ENCODE measurements at places on chromosomes 12 and 14.

DNA sequence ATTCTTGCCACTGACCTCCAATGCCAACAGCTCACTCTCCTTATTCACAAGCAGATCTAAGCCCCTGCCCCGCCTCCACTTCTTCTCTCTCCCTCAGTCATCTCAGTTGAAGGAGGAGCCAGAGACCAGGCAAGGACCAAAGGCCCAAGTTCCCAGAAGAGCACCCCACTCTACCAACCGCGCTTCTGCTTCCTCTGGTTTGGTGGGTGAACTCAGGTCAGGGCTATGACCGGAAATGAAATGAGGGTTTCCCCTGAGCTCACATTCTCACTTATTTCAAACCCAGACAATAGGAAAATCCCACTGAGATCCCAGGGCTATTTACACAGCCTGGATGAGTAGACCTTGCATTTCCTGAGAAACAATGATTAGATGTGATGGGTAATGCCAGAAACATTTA, 9.9 kb downstream of the DPF3 start:
- peak; percentile 58 for DNase-seq

- peak; percentile 78 for DNase-seq
Measured at GRCh38 chr12:27383429-27384260, 51.0 kb downstream of the BMAL2 start.

GRCh38 chr14:50038398-50039119, 77.8 kb downstream of the VCPKMT start:
- DNase-seq, result peak; percentile 89

DNA sequence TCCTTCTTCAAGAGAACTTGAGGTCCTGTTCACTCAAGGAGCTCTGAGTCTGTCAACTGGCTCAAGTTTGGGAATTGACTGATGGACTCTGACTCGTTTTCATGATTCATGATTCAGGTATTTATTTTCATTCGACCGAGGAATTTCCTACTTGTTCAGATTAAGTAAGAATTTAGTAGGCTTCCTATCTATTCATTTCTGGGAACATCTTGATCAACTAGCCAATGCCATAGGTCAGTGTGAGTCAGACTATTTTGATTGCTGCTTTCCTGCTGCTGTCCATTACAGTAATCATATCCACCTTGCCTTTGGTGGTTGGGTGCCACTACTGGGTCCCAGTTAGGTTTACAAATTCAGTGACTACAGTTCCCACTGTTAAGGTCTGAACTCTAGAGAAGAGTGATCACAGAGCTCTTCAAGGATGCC, 6.1 kb downstream of the FAM186A start:
- no peak for DNase-seq

DNA sequence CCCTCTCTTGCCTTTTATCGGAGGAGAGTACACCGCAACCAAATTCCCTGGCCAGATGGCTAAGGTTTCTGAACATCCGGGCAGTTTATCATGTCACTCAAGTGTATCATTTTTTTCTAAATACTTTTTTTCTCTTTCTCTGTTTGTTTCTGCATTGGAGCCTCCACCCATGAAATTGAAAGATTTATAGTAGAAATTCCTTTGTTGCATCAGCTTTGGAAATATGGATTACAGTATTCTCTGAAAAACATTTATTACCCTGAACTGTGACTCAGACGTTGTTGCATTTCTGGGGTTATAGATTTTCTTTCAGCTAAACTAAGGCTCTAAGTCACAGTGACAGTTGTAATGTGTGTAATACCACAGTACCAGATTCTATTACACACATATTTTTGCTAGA, 187.0 kb downstream of the SPTSSA start:
- DNase-seq, result no peak

DNA sequence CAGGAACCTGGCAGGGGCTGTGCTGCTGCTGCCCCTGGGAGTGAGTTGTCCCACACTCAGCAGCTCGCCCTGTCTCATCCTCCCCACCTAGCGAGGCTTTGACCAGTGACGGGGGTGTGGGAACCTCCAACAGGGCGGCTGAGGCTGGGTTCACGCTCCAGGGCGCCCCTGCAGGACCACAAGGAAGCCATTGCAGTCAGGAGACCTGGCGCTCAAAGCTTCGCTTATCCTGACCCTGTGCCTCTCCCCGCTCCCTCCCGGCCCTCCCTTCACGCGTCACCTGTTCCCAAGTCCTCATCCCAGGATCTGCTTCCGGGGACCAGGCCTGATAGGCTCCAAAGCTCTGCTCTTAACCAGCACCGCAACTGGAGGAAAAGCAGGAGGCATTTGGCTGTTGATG, 272.0 kb upstream of the SFSWAP start:
- DNase-seq, result no peak

DNA sequence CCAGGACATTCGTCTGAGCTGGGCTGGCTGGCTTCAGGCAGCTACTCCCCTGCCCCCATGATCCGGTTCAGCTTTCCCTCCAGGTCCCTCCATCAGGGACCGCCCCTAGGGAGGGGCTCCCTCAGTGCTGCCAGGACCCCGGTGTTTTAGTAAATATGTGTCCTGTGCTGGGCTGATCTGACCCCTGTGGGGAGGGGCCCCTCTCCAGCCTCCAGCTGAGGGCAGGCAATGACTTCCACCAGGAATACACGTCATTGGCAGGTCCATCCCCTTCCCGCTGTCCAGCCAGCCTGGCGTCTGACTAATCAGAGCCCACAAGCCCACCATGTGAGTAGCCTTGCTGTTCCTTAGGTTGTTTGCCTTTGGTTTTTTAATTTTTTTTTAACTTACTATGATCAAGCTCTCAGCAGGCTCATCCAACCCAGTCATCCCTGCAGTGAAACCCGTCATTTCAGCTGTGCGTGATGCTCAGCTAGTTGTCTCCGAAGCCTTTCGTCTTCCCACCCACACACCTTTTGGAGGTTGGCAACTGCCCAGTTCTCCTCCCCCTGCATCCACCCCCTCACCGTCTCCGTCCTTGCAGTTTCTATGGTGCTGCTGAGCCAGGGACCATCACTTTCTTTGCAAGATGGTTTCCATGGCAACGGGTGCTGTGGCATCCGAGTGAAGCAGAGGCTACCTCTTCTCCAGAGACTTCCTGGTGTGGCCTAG, 16.0 kb upstream of the SERPINA4 start:
- no peak for DNase-seq

DNA sequence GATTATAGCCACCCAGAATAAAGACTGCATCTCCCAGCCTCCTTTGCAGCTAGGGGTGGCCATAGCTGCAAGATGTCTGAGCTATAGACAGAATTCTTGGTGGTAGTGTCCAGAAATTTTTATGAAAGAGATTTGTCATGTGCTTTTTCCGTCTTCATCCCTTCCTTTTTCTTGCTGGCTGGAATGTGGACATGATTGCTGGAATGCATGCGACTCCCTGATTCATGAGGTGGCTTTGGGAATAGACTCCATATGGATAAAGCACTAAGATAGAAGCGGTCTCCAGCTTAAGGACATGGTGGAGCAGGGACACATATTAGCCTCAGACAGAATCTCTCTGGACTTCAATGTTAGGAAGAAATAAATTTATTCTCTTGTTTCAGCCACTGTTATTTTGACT, 10.0 kb upstream of the HSPB8 start:
- DNase-seq, result no peak

GRCh38 chr14:78092040-78092439, 78.1 kb upstream of the NRXN3 start:
- DNase-seq, result no peak

DNA sequence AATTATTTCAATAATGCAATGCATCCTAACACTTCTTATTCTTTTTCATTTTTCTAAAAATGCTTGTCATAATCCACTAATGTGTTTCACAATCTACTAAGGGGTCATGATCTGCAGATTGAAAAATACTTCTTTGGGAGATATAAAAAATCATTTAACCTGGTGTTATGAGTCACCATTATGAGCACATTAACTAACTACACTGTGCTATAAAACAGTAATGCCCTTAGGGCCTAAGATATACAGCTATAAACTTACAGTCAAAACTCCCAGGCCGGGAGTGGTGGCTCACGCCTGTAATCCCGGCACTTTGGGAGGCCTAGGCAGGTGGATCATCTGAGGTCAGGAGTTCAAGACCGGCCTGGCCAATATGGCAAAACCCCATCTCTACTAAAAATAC, 14.2 kb downstream of the ATXN2 start:
- DNase-seq, result no peak

GRCh38 chr14:91893007-91893406, 25.7 kb upstream of the TC2N start:
- no peak for DNase-seq
